Ammon's horn (tissue), 1 donor: ENCODE measurements at places on chromosomes 7 and 10.

GRCh38 chr10:89503151-89503550 lies 32.2 kb downstream of the SLC16A12 start:
- DNase-seq: no peak

- DNase-seq: peak; percentile 23
These were observed 3.8 kb downstream of the KMT2E start for GRCh38 chr7:105017657-105018365.

- DNase-seq: no peak
These were observed 76.8 kb downstream of the HIBADH start for GRCh38 chr7:27585781-27586447.

- DNase-seq: no peak
These were observed 34.6 kb downstream of the RBM28 start for GRCh38 chr7:128309124-128309523.

DNA sequence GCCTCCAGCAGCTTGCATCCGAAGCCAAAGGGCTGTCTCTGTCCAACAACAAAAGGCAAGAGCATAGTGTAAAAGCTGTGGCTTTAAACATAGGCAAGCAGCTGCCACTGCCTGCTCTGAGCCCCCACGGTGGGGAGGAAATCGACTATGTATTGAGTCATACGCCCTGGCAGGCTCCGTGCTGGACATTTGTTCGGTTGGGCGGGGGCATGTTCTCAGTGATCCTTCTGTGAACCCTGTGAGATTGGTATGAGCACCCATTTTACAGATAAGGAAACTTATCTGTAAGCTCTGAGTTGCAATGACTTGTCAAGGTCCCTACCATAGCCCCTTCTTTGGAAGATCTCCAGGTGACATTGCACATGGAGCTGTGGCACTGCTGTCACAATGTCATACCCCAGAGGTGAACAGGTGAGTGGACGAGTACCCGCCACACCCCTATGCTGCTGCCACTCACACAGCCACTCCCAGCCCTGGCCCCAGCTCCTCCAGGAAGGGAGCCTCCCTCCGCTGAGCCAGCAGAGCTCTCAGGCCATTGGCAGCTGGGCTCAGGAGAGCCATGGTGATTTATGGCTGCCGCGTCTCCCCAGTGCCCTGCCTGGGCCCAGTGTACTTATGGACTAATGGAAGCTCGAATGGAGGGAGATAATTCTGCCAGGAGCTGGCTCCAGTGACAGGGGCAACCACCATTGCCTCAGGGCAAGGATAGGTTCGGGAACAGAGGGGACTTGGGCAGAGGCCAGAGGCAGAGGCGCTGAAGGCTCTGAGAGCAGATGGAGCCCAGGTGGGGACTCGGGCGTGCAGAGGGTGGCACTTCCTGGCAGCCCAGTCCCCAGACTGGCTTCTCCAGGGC lies 43.7 kb downstream of the UNC5B start:
- no peak for DNase-seq

DNA sequence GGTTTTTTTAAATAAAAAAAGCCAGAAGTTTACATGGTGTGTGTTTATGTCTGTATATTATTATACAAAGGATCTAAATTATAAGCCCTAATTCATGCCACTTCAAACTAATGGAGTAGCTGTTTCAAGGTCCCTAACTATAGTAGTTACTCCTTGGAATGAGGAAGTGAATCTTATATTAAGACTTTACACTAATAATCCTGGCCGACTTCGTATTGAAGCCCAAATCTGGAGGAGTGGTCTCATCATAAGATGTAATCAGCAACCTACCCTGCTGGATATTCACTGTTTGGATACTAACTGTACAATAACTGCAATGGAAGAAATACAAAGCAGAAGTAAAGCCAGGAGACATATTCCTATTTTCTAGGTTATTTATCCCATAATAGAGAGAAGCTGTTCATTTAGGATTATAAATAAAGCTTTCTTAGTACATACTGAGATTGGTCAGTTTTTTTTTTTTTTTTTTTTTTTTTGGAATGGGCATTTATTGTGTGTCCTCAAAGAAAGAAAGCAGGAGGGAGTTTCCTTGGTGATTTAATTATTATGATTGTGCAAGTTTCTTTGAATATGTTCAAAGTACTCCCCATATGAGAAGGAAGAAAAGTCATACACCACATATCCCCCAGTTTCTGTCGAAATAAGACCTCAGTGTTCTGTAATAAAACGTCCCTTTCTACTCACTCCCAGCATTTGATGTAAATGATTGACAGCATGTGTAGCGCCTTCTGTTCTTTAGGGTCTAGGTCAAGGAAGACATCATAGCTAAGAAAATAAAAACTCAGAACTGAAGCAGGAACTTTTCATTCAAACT lies 397.8 kb downstream of the EXOC4 start:
- DNase-seq: no peak
